ENCODE measurements at places on chromosomes 1 and 21.

GRCh38 chr1:56137521-56138505 is 441.6 kb downstream of the PLPP3 start:
- no peak for DNase-seq

DNA sequence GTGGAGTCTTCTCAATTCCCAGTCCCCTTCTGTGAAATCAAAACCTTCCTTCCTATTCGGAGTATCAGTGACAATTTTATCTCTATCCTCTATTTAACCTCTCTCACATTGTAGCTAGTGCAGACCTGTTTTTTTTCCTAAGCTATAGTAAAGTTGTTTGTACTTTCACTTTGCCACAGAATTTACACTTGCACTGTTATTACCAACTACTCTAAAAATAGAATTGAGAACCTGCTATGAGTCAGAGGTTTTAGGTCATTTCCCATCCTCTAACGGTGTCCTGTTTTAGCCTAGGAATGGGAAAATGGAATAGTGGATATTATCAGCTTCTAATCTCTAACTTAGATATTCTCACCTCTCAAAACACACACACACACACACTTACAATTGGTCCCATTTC is 862.7 kb downstream of the NCAM2 start:
- DNase-seq, result no peak

DNA sequence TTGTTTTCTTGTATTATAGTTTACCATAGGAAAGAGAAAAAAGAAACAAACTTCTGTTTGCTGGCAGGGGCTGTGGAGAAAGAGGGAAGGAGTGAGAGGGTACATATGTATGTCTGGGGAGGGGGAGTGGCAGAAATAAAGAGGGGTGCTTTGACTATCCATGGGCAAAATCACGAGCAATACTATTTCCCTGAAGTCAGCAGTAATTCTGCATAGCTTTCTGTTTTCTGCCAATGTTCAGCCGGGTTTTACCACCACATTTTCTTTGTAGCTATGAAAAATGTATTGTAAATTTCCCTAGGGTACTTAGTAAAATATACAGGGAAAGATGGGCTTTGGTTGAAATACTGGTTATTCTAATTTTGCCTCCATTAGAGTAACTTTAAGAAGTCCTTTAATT is 45.2 kb upstream of the PGD start:
- DNase-seq, result no peak

GRCh38 chr1:3498986-3499385 is 44.5 kb downstream of the ARHGEF16 start:
- DNase-seq, result no peak

- DNase-seq, result no peak
Observed at GRCh38 chr21:36994501-36995158, 11.9 kb upstream of the RIPPLY3 start.

DNA sequence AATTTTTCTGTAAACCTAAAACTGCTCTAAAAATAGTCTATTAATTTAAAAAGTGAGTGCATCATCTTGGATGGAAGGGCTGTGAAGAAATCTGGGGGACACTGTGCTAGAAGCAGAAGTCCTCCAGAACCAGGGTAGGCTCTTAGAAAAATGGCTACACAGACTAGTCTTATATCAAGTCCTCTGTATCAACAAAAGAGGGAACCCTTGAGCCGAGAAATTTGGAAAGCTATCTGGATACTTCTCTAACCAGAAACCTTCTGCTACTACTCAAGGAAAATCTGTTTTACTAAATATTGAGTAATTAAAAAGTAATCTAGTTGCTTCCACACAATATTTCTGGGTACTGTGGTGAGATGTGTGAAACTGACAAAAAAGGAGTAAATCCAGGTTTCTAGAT is 92.1 kb downstream of the WDR3 start:
- no peak for DNase-seq

DNA sequence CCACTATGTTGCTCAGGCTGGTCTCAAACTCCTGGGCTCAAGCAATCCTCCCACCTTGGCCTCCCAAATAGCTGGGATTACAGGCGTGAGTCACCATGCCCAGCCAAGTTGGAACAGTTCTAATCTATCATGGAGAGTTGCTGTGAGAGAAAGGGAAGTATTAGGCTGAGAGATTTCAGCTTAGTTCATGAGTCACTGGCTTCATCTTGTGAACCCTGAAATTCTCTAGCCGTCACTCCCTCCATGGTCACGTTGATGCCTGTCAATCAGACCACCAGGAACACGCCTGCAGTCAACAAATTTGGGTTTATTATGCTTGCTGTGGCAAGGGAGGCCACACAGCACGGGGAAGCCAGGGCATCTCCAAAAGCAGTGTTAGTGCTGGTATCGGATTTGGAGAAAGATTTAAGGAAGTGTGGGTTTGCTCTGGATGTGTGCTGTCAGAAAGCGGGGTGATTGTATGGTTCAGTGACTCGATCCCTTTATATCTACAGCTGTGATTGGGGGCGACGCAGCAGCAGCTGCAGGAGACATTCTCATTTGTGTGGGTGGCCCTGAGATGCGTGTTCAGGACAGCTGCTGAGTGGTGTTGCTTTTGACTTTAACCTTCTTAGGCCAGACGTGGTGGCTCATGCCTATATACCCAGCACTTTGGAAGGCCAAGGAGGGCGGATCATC is 18.7 kb downstream of the UQCRHL start:
- no peak for DNase-seq

DNA sequence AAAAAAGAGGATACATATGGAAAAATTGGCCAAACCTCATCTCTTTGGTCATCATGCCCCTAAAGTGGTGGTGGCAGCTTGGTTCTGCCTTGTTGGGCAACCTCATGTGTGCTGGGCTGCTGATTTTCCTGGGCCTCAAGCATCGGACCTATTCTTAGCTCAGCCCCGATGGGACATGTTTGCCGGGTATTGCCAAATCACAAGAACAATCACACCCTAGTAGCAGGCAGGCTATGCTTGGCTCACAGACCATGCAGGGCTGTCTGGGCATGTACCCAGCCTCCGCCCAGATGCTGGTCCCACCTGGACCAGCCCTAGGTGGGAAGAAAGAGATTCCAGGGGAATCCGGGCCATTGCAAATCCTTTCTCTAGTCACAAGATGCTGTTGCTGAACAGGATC is 189.4 kb upstream of the FGGY start:
- DNase-seq, result no peak

DNA sequence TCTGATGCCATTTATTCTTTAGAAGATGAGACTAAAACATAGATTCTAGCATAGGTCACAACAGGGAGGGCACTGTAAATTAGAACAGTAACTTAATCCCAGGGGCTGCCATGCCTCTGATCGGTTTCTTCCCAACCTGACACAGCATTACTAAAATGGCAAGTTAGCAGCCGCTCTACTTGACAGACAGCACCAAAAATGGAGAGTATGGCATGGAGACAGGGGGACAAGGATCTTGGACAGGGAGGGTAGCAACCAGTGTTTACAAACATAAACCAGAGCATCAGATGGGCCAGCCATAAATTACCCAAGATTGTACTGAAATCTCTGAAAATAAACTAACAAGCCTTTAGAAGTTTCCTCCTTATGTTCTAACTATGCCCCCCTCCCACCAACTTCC is 5.9 kb downstream of the DUSP10 start:
- DNase-seq, result no peak

DNA sequence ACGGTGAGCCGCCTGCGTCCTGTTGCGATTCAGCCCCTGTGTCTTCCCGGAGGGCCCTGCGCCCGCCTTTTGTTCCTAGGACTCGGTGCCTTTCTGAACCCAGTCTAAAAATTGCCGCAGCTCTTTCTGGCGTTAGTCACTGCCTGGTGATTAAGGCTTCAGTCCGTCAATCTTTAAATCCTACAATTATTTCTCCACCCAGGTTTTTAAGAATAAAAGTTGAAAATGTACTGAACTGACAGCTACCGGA is 16.2 kb upstream of the PDXK start:
- DNase-seq, result no peak

GRCh38 chr1:159823406-159823805 is 3.3 kb upstream of the SLAMF8 start:
- DNase-seq, result no peak

- DNase-seq, result no peak
Observed at GRCh38 chr1:171140956-171141687, 44.0 kb upstream of the FMO2 start.

DNA sequence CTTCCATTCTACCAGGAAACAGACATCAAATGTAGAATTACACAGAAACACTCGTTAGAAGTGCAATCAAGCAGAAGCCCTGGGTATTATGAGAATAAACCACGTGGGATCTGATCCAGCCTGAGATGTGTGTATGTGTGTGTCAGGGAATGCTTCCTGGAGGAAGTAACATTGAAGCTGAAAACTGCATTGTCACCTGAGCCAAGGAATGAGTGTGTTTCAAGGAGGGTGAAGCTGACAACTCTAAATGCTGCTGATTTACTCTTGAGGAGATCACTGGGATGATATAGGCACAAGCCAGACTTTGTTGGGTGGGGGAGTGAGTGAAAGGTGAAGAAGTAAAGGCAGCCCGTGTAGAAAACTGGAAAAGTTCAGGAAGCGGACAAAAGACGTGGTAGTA is 27.6 kb downstream of the FAAH start:
- no peak for DNase-seq

GRCh38 chr1:46501528-46501927 is 11.9 kb downstream of the DMBX1 start:
- DNase-seq, result no peak

- no peak for DNase-seq
Observed at GRCh38 chr1:206651958-206652890, 16.9 kb downstream of the DYRK3 start.

DNA sequence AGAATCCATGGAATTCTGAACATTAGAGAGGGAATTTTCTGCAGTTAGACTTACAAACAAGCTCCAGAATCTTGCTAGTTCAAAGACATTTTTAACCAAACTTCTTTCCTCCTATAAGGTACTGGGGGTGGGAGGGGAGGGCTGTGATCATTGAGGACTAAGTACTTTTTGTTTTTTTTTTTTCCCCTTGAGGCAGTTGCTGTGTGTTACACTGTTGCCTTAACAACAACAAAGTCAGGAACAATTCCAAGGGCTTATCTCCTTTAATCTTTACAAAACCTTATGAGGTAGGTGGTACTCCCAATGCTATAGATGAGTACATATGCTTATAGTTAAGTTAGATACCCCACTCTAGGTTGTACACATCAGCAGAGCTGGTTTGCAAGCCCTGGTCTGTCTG is 62.9 kb downstream of the PPP1R12B start:
- DNase-seq, result no peak

DNA sequence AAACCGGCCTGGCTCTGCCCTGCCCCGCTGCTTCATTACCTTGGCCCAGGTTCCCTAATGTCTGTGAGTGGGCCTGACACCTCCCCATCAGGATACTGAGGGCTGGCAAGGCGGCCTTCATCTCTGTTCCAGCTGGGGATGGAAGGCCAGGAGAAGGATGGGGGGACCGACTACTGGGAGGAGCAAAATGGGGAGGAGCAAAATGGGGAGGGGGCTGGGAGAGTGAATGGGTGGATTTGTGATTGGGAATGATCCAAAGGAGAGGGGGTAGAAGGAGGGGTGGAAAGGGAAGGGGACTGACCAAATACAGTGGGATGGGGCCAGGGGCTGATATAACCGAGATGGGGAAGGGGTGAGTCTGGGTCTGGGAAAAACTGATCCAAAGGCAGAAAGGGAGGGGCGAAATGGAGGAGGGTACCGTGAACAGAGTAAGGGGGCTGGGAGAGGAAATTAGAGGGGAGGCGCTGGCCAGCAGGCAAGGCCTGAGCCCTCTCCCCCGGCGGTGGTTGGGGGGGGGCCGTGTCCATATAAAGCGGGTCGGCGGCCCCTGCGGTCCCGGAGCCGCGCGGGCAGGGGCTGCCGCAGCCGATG is at the start of gene FOXE3:
FOXE3 (plus strand) TSS at position 558 of the 591 bp plus-strand sequence; CDS start at position 589, 31 bp downstream.
- no peak for DNase-seq

DNA sequence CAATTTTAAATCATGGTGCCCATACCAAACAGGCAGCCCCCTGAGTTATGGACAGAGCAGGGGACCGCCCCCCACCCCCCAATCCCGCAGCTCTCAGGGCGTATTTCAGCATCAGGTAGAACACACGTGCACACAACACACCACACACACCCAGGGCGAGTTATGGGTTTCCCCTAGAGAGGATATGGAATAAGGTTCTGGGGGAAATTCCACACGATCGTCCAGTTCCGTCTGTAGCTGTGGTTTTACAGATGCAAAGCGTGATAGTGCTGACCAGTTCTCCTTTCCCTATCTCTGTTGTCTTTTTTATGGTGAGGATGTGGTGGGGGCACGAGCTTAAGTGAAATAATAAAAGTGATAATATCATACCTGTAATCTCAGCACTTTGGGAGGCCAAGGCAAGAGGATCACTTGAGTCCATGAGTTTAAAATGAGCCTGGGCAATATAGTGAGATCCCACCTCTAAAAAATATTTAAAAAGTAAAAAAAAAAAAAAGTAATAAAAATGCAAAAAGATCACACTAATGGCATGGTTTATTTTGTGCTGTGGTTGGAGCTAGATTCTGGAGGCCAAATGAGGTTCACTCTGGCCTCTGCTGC is 25.1 kb downstream of the C2CD2 start:
- DNase-seq, result no peak

GRCh38 chr1:240058049-240058448 is 33.6 kb upstream of the FMN2 start:
- no peak for DNase-seq

DNA sequence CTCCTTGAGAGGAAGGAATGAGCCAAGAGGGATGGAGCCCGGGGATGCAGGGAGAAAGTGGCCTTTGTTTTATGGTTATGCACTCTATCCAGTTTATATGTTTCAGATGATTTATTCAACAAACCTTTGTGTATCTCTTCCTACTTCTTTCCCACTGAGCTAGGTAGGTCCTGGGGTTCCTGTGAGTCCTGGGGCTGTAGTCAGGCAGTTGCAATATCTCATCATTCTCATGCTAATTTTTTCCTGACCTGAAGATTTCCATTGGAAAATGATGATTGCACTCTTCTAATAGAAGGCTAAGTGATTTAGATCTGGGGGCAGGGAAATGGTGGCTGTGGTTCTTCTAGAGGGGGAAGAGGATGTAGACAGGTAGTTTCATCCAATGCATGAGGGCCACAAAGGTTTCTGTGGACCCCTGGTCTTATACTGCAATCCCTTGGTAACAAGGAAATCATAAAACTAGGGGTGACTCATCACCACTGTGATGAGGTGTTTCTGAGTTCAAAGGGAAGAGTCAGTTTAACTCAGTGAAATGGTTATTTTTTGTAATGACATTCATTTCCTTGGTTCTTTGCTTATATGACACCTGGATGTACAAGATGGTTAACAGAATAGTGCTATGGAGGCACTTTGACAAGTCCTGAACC is 20.2 kb downstream of the B3GALT5 start:
- DNase-seq, result no peak

Measured in GM12892 (cell line).